ENCODE measurements at places on chromosomes 3 and 15.

DNA sequence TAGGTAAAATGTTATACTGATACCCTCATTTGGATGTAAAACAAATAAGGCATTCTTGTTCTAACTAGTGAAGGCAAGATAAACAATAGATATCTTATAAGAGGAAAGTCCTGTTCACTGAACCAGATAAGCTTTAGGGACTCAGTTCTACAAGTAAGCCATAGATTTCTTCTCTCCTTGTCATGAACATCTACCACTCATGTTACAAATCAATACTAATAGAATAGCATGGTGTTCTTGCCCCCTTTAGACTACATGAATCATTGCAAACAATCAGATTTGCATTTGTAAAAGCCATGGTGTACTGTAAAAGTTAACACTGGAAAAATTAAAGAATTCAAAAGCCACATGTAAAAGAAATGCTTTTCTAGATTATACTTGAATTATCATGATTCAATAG, 500.1 kb downstream of the NLGN1 start:
- no peaks in the 10 kb centered on the region for H3K4me1 ChIP-seq
- no peak overlapping the region for H3K27ac ChIP-seq
- no peaks in the 10 kb centered on the region for H3K36me3 ChIP-seq
- H3K27me3 ChIP-seq: no peaks in the 10 kb centered on the region
- no peak overlapping the region for H3K4me3 ChIP-seq
- no peak for DNase-seq

DNA sequence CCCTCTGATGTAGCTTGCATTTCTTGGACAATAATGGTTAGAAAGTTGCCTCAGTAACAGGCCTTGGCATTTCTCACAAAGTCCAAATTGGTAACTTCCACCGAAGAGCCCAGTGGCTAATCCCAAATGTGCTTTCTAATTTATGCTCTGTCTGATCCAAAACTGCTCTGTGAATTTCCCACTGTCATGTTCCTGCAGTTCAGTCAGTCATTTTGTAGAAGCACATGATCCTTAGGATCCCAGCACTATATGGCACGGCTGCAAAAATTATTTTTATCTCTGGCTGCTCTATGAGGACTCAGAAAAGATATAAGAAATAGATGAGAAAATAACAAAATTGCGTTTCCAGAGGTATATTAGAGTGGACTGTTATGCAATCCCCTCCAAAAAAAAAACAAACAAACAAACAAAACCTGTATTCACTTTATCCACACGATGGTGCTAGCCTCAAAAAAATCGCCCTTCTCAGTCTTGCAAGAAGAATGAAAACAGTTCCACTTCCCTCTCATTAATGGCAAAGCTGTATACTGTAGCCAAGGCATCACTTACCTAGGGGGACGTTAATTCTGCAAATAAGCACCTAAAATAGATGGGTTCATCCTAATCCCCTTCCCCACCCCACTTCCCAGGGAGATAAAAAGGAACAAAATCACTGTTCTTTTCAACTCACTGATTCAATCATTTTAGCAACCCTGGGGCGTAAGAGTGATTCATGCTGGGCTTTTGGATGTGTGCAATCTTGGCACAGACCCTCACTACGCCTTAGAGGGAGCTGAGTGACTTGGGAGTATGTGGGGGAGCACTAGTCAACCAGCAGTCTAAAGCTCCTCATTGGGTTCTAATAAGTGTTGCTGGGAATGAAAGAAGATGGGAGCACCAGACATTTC, 61.3 kb downstream of the TMCO5A start:
- no peak overlapping the region for H3K4me3 ChIP-seq
- no peak for DNase-seq
- H3K27ac ChIP-seq: no peak overlapping the region
- H3K4me1 ChIP-seq: no peaks in the 10 kb centered on the region
- peaks cover 34% of the 10 kb centered on the region for H3K27me3 ChIP-seq

DNA sequence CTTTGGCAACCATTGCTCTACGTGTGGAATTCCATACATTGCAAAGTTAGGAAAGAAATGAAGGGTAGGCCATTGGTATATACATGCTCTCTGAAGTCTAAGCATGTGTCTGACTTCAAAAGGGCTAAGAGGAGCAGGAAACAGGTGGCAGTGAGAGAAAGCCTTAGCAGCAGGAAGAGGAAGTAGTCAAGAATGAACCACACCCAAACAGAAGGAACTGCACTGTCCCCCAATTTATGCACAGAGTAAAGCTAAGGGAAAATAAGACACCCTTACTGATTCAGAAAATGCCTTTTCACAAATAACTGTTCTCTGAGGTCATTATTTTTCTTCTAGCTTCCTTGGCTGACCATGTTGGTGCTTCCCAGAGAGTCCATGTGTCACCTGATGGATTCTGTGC, 575.4 kb downstream of the NTRK3 start:
- peaks cover 5% of the 10 kb centered on the region for H3K4me1 ChIP-seq
- no peak for DNase-seq
- peaks cover 2% of the 10 kb centered on the region for H3K36me3 ChIP-seq
- H3K4me3 ChIP-seq: no peak overlapping the region
- H3K27me3 ChIP-seq: no peaks in the 10 kb centered on the region

GRCh38 chr3:118541796-118542195, 492.9 kb downstream of the IGSF11 start:
- DNase-seq: no peak
- no peaks in the 10 kb centered on the region for H3K4me1 ChIP-seq
- H3K4me3 ChIP-seq: no peak overlapping the region
- H3K36me3 ChIP-seq: no peaks in the 10 kb centered on the region

Measured in activated CD8-positive, alpha-beta memory T cell treated with anti-CD3 and anti-CD28 coated beads, Interleukin-2, amount 10 ng/mL, durations not matched to agents 7 days and 5 days (primary cell).